HepG2 (cell line): ENCODE measurements at places on chromosomes 2 and 18.
A peak's percentile ranks its signal among the peaks of the same experiment; 100 is the strongest.

GRCh38 chr2:68190991-68191731 lies 33.5 kb downstream of the PNO1 start:
- DNase-seq = peak; percentile 15
- H3K27me3 ChIP-seq = no peaks in the 10 kb centered on the region
- H3K4me1 ChIP-seq = peaks cover 40% of the 10 kb centered on the region
- H3K27ac ChIP-seq = no peak overlapping the region

DNA sequence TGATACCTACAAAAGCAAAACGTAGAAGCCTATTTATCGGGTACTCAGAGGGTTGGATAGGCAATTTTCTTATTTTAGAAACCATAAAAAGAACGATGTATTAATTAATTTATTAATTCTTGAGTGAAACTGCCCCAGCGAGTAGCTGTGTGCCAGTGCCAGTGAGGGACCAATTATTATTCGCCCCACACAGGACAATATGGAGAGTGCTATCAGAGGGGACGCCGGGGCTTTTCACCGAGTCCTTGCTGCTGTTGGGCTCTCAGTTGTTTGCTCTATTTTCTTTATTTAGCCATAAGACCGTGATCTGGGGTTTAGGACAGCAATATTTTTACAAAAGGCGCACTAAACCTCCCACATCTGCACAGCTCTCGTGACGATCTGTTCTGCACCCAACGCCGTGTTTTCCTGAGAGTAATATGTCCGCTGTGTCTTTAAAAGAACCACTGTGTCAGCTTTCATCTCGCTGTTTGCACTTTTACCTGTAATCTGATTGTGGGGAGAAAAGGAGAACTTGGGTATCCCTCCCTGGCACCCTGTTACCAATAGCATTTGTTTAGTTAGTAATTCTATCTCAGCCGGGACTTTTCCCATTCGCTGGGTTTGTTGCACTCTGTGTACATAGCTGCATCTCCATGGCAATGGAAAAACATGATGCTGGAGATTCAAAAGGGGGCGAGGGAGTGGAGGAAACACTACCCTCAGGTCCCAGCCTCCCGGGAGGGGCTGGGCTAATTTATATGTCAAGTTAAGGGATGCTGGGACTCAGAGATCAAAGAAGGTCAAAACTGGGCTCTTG lies 30.1 kb upstream of the ZNF516 start:
- DNase-seq = peak; percentile 59
- no peak overlapping the region for H3K27ac ChIP-seq
- no peak overlapping the region for H3K4me3 ChIP-seq
- H3K27me3 ChIP-seq = peaks cover 33% of the 10 kb centered on the region; the same call in 2 of the 3 replicates
- peaks cover 25% of the 10 kb centered on the region for H3K4me1 ChIP-seq

DNA sequence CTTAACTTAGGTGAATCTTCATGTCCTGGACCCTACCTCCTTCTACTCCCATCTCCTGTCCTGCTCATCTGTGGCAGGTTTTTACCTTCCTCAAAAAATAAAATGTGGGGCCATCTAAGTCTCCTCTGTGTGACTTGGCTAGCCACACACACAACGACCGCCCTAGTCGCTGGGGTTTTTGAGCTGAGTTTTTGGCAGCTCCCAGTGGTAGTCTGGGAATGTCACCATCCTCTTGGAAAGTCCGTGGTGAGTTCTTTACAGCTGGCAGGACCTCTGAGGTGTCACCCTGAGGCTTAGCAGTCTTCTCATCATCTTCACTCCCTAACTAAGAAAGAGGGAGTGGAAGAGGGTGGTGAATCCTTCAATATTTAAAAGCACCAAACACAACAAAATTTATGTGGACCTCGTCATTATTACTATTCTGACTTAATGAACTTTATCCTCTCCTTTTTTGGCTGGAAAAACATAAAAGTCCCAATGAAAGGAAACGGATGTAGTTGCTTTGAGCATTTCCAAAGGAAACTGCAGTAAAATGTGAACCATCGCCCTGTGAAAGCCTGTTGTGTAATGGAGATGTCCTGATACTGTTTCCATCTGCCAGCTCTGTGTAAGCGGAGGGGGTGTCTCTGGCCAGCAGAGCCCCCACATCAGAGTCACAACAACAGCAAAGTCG lies 78.6 kb downstream of the VAPA start:
- no peaks in the 10 kb centered on the region for H3K36me3 ChIP-seq
- H3K4me1 ChIP-seq = peaks cover 31% of the 10 kb centered on the region
- no peak overlapping the region for H3K4me3 ChIP-seq
- no peak overlapping the region for H3K27ac ChIP-seq

GRCh38 chr2:39266916-39267434 lies 23.2 kb upstream of the CDKL4 start:
- no peaks in the 10 kb centered on the region for H3K27me3 ChIP-seq
- DNase-seq = no peak
- no peaks in the 10 kb centered on the region for H3K4me1 ChIP-seq
- H3K27ac ChIP-seq = no peak overlapping the region
- H3K4me3 ChIP-seq = no peak overlapping the region
- peaks cover 18% of the 10 kb centered on the region for H3K36me3 ChIP-seq

DNA sequence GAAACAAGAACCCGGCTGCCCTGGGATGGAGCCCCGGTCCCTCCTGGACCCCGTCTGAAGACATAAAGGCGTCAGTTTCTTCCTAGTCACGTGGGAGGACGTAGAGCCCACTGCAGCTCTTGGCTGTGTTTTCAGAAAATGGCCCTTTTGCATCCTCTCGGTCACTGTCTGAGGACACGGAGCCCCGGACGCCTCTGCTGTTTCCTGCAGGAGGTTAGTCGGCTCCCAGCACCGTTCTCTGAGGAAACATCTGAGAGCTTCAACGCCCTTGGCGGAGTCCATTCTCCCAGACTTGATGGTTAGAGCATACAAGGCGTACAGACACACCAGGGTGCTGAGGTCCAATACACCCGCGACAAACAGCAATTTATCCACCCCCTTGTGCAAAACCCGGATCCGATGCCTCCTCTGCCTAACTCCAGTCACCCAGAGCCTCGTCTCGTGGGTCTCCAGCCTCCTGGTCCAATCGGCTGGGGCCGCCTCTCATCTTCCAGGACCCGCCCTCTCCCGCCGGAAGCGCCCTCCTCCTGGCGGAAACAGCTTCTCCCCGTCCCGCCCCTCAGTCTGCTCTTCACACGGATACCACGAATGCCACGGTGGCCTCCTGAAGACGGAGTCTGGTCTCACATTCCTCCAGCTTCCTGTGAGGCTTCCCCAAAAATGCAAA lies 119.4 kb downstream of the TMEM18 start:
- H3K4me1 ChIP-seq = no peaks in the 10 kb centered on the region
- no peak overlapping the region for H3K4me3 ChIP-seq
- peaks cover 5% of the 10 kb centered on the region; the same call in 1 of the 2 replicates for H3K27me3 ChIP-seq
- no peak overlapping the region for H3K27ac ChIP-seq

GRCh38 chr18:40375837-40376236 lies 1579.2 kb upstream of the PIK3C3 start:
- H3K4me3 ChIP-seq = no peak overlapping the region
- DNase-seq = no peak
- no peak overlapping the region for H3K27ac ChIP-seq
- no peaks in the 10 kb centered on the region for H3K36me3 ChIP-seq
- no peaks in the 10 kb centered on the region for H3K4me1 ChIP-seq

- no peaks in the 10 kb centered on the region for H3K27me3 ChIP-seq
- H3K36me3 ChIP-seq = no peaks in the 10 kb centered on the region
- H3K27ac ChIP-seq = no peak overlapping the region
- DNase-seq = no peak
- no peak overlapping the region for H3K4me3 ChIP-seq
These were observed 105.5 kb downstream of the TDRD15 start for GRCh38 chr2:21229302-21229701.

DNA sequence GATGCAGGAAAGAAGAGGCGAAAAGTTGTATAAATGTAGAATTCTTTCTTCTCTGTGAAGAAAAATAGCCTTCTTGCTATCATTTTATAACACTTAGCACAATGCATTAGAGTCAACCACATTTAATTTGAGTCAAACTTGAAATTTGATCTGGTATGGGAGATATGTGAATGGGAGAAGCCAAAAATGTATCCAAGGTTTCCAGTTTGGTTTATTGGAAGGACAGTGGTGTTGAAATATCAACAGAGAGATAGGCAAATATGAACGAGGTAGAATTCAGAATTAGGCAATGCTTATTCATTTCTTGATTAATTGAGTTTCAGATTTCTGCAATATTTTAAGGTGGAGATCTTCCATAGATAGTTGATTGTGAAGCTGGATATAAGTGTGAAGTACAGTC lies 991.9 kb upstream of the CHAC2 start:
- no peak overlapping the region for H3K4me3 ChIP-seq
- DNase-seq = no peak
- no peaks in the 10 kb centered on the region for H3K27me3 ChIP-seq
- H3K4me1 ChIP-seq = no peaks in the 10 kb centered on the region
- H3K27ac ChIP-seq = no peak overlapping the region
